ENCODE measurements at places on chromosomes 1 and 21. TPM values are rescaled to one million over a fixed set of nuclear protein-coding genes. Genes with fewer than 3 reads are reported as not detected.

Gene SH2D2A
- 19.1 TPM for total RNA-seq

Gene VWA5B1
- total RNA-seq, result not detected

Gene GJA9
- not detected for total RNA-seq

Gene OR2T29
- total RNA-seq, result not detected

Gene CAMK2N1
- 0.73 TPM for total RNA-seq

Gene RGS18
- total RNA-seq, result 263 TPM

Gene CLCA4
- total RNA-seq, result not detected

Gene RPTN
- not detected for total RNA-seq

Gene ERICH3
- under 0.01 TPM for total RNA-seq

Gene VPS13D
- 52.4 TPM for total RNA-seq

Gene CNR2
- total RNA-seq, result 3.3 TPM

Gene KRTAP19-1
- total RNA-seq, result not detected

Gene ZNF669
- total RNA-seq, result 20.8 TPM

Gene LCE2C
- total RNA-seq, result not detected

Gene WNT4
- total RNA-seq, result not detected

Gene NMNAT2
- total RNA-seq, result not detected

Gene ACTL8
- total RNA-seq, result not detected

Gene CDC14A
- 167 TPM for total RNA-seq

Gene ZBTB21
- 60.4 TPM for total RNA-seq

Gene DMRTA2
- total RNA-seq, result under 0.01 TPM

Gene ABL2
- 14.6 TPM for total RNA-seq

Gene C1QC
- 0.52 TPM for total RNA-seq

Gene DNM3
- total RNA-seq, result 20.5 TPM

Gene EDARADD
- total RNA-seq, result 1.8 TPM

Gene TMEM82
- not detected for total RNA-seq

Gene RASSF5
- 209 TPM for total RNA-seq

Gene ISG20L2
- total RNA-seq, result 36.0 TPM

Gene GADD45A
- total RNA-seq, result 38.1 TPM

Gene LENEP
- total RNA-seq, result 0.63 TPM

Gene DCST1
- 0.21 TPM for total RNA-seq

Gene ADCY10
- not detected for total RNA-seq

Gene RBM11
- total RNA-seq, result 10.6 TPM

Gene CFH
- 1.6 TPM for total RNA-seq

Gene RCC1
- total RNA-seq, result 13.0 TPM

Gene WDR64
- 0.10 TPM for total RNA-seq

Gene KRTAP25-1
- not detected for total RNA-seq

Gene GPR25
- total RNA-seq, result 0.84 TPM

Gene CTSS
- total RNA-seq, result 1,898 TPM

Gene NEXN
- total RNA-seq, result 1.4 TPM

Gene CFHR1
- not detected for total RNA-seq

Gene AADACL4
- total RNA-seq, result not detected

Gene TTLL7
- 0.84 TPM for total RNA-seq

Gene PCP4
- total RNA-seq, result not detected

Gene LRRC38
- not detected for total RNA-seq

Gene VASH2
- total RNA-seq, result 0.10 TPM

Gene REG4
- 0.52 TPM for total RNA-seq
